ENCODE measurements at places on chromosomes 12 and 14.

DNA sequence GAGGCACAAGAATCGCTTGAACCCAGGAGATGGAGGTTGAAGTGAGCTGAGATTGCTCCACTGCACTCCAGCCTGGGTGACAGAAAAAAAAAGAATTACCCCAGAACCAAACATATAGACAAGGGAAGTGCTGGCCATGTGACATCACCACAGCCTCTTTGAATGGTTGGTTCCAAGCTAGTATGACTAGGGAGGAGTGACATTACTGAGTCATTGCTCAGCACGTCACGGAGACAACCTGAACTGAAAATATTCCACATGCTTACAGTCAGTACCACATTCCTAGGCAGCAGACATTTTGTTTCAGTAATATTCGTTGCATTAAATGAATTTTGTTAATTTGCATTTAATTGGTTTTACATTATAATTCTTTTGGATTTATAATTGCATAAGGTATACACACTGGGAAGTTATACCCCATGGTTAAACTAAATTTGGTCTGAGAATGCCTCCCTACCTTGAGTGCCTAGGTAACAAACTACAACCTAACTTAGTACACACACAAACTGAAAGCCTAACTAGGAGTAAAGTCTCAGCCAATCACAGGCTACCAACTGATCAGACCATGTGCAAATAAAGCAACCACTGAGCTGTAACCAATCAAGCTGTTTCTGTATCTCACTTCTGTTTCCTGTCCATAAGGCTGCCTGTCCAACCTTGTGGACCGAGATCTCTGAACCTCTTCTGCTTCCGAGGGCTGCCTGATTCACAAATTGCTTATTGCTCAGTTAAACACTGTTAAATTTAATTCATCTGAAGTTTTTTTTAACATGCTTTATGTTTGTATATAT lies 164.4 kb downstream of the CAND1 start:
- H3K27me3 ChIP-seq: no peaks in the 10 kb centered on the region
- no peaks in the 10 kb centered on the region for H3K36me3 ChIP-seq
- peak overlapping the region; percentile 64 for H3K27ac ChIP-seq
- peaks cover 37% of the 10 kb centered on the region for H3K4me1 ChIP-seq
- no peak overlapping the region for H3K4me3 ChIP-seq

GRCh38 chr12:42261708-42262107 lies 23.7 kb upstream of the YAF2 start:
- H3K27ac ChIP-seq: no peak overlapping the region
- H3K27me3 ChIP-seq: no peaks in the 10 kb centered on the region
- no peaks in the 10 kb centered on the region for H3K36me3 ChIP-seq
- no peak overlapping the region for H3K4me3 ChIP-seq
- H3K4me1 ChIP-seq: no peaks in the 10 kb centered on the region

DNA sequence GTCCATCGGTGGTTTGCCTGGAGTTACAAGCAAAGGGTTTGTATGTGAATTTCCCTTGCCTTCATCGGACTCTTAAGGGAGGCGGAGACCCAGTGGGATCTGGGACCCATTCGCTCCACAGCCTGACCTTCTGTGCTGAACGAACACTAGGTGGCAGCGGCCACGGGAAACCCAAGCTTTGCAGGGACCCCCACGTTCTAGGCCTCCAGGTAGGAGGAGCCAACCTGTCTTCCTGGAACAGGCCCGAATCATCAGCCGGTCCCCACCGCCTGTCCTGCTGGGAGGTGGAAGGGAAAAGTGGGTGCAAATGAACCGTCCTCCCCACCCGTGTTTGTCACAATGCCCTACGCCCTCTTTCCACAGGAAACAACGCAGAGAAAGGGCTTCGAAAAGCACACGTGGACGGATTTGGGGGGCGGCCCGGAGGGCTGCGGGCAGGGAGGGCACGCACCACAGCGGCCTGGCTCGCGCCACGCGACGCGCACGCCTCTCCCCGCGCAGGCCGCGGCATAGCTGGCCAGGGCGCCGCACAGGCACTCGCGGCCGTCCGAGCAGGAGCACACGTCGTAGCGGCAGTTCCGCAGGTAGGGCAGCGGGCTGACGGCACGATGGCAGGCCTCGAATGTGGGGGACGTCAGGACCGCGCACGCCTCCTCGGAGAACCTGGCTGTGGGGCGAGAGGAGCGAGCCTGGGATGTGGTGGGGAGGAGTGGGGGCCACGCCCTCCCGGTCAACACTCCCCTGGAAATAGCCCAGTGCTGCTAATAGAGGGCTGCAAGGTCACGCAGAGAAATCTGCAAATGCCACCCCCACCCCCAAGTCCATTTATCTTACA lies 67.8 kb downstream of the VWF start:
- H3K4me3 ChIP-seq: peak overlapping the region; percentile 4
- no peaks in the 10 kb centered on the region for H3K27me3 ChIP-seq
- DNase-seq: no peak
- peaks cover 4% of the 10 kb centered on the region for H3K4me1 ChIP-seq

- DNase-seq: no peak
- no peak overlapping the region for H3K4me3 ChIP-seq
- H3K4me1 ChIP-seq: no peaks in the 10 kb centered on the region
- no peaks in the 10 kb centered on the region for H3K27me3 ChIP-seq
- H3K36me3 ChIP-seq: no peaks in the 10 kb centered on the region
These were observed 192.9 kb downstream of the NUAK1 start for GRCh38 chr12:105945880-105946279.

- no peak overlapping the region for H3K4me3 ChIP-seq
- no peaks in the 10 kb centered on the region for H3K36me3 ChIP-seq
- H3K4me1 ChIP-seq: no peaks in the 10 kb centered on the region
- no peak overlapping the region for H3K27ac ChIP-seq
- no peaks in the 10 kb centered on the region for H3K27me3 ChIP-seq
These were observed 434.6 kb upstream of the RGS6 start for GRCh38 chr14:71497645-71498086.

GRCh38 chr12:132600048-132601032 lies 10.0 kb downstream of the LRCOL1 start:
- H3K36me3 ChIP-seq: no peaks in the 10 kb centered on the region
- H3K4me3 ChIP-seq: peak overlapping the region; percentile 49
- peak overlapping the region; percentile 56 for H3K27ac ChIP-seq
- peaks cover 13% of the 10 kb centered on the region for H3K27me3 ChIP-seq
- peaks cover 12% of the 10 kb centered on the region for H3K4me1 ChIP-seq
- DNase-seq: no peak

DNA sequence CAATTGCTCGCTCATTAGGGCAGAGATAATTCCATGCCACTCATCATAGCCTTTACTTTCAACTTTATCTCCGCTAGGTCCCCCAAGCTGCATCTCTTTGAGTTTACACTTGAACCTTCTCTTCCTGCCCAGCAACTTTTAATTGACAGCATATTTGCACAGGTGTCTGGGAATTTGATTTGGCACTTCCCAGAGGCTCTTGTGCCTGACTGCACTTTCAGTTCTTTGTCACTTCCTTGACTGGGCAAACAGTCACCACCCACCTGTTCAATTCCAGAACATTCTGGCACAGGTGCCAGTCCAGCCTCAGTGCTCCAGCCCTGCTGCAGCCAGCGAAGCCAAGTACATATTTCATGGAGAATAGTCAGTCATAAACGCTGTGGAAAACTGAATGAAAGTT lies 110.1 kb upstream of the LRIG3 start:
- no peak overlapping the region for H3K27ac ChIP-seq
- H3K4me1 ChIP-seq: no peaks in the 10 kb centered on the region
- no peaks in the 10 kb centered on the region for H3K36me3 ChIP-seq

GRCh38 chr12:122918827-122919226 lies 22.9 kb upstream of the VPS37B start:
- H3K27me3 ChIP-seq: no peaks in the 10 kb centered on the region
- DNase-seq: no peak
- no peaks in the 10 kb centered on the region for H3K36me3 ChIP-seq

- no peak for DNase-seq
- H3K4me1 ChIP-seq: no peaks in the 10 kb centered on the region
- no peak overlapping the region for H3K27ac ChIP-seq
- no peaks in the 10 kb centered on the region for H3K27me3 ChIP-seq
- no peaks in the 10 kb centered on the region for H3K36me3 ChIP-seq
- H3K4me3 ChIP-seq: no peak overlapping the region
These were observed 329.7 kb upstream of the RGS6 start for GRCh38 chr14:71602524-71602923.

DNA sequence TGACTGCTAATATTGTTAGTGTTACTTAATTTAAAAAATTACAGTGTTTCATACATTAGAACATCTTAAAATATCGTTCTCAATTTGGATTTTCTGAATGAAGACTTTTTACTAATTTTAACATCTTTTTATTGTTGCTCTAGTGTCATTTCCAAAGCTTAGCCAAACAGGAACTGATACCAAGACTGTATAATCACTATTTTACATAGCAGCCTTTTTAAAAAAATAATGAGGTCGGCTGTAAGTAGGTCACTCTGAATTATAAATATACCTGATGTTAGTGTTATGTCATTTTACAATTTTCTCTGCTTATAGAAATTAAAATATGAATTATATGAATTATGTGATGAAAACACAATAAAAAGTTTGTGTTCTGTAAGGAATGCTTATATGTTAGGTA lies 321.5 kb downstream of the TMEM117 start:
- H3K36me3 ChIP-seq: no peaks in the 10 kb centered on the region
- no peak for DNase-seq
- no peaks in the 10 kb centered on the region for H3K4me1 ChIP-seq
- H3K4me3 ChIP-seq: no peak overlapping the region

DNA sequence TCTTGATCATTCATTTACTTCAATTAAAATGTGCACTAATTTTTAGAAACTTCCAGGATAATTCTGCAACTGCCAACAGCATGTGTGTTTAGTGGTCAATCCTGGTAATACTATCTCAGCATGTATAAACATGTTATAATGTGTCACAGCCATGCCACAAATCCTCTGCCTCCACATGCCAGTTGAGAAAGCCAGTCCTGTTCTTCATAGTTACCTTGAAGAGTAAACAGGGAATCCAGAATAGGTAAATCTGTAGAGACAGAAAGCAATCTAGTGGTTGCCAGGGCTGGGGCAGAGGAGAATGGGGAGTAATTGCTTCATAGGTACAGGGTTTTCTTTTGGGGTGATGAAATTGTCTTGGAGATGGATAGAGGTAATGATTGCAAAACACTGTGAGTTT lies 85.9 kb downstream of the ARMH4 start:
- no peaks in the 10 kb centered on the region for H3K36me3 ChIP-seq
- no peak overlapping the region for H3K4me3 ChIP-seq
- H3K4me1 ChIP-seq: no peaks in the 10 kb centered on the region
- H3K27me3 ChIP-seq: no peaks in the 10 kb centered on the region
- H3K27ac ChIP-seq: no peak overlapping the region

DNA sequence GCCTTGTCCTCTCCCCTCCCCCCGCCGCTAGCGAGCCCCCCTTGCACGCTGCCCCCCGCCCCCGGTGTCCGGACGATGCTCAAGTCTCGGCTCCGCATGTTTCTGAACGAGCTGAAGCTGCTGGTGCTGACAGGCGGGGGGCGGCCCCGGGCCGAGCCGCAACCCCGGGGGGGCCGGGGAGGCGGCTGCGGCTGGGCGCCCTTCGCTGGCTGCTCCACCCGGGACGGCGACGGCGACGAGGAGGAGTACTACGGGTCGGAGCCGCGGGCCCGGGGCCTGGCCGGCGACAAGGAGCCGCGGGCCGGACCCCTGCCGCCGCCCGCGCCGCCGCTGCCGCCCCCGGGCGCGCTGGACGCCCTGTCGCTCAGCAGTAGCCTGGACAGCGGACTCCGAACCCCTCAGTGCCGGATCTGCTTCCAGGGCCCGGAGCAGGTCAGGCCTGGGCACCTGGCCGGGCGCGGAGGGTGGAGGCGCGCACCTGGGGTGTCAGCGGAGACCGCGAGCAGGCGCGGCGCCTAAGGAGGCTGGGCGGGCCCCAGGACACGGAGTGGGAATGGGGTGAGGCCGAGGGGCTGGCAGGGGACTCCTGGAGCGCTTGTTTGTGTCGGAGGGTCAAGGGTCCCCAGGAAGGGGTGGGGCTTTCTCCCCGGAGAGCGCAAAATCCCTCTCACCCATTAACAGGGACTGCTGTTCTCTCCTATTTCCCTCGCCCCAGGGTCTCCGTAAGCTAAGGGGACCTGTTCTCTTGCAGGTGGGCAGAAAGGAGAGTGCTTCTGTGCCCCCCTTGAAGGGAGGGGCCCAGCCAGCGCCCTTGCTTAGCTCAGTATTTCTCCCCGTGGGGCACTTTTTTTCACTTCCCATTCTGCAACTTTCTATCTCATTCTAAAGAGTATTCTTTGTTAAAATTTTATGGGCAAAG lies 810 bp downstream of the MARCHF9 start:
- DNase-seq: no peak
- H3K4me1 ChIP-seq: peaks cover 44% of the 10 kb centered on the region
- no peaks in the 10 kb centered on the region for H3K36me3 ChIP-seq
- H3K27ac ChIP-seq: peak overlapping the region; percentile 53
- H3K27me3 ChIP-seq: no peaks in the 10 kb centered on the region

GRCh38 chr14:48890333-48890732 lies 695.8 kb downstream of the RPS29 start:
- no peak for DNase-seq
- no peak overlapping the region for H3K4me3 ChIP-seq
- no peaks in the 10 kb centered on the region for H3K4me1 ChIP-seq
- no peak overlapping the region for H3K27ac ChIP-seq

DNA sequence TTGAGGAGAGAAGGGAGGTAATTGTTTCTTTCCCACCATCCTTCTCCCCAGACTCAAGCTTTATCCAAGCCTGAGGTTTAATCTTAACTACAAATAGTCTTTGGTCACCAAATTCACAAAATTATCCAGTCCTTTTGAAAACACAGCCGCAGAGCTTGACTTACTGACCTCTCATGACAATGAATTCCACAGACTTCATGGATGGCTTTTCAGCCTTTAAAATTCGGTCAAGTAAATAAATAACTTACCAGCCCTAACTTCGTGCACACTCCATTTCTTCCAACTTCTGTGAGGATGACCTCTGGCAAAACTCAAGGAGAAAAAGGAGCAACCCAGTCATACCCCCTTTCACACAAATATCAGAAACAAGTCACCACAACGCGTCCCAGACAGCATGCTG lies 137.0 kb upstream of the CDKN3 start:
- no peak overlapping the region for H3K27ac ChIP-seq
- no peak for DNase-seq
- no peaks in the 10 kb centered on the region for H3K4me1 ChIP-seq
- H3K4me3 ChIP-seq: no peak overlapping the region

- no peaks in the 10 kb centered on the region for H3K36me3 ChIP-seq
- no peaks in the 10 kb centered on the region for H3K4me1 ChIP-seq
- H3K4me3 ChIP-seq: no peak overlapping the region
- no peaks in the 10 kb centered on the region for H3K27me3 ChIP-seq
- DNase-seq: no peak
These were observed 8.6 kb downstream of the DHX37 start for GRCh38 chr12:124980098-124980892.

- no peaks in the 10 kb centered on the region for H3K36me3 ChIP-seq
- H3K27ac ChIP-seq: peak overlapping the region; percentile 9
- H3K27me3 ChIP-seq: no peaks in the 10 kb centered on the region
- H3K4me3 ChIP-seq: no peak overlapping the region
These were observed 2.4 kb downstream of the DYNC1H1 start for GRCh38 chr14:101966742-101967141.

GRCh38 chr12:6953442-6954315 lies 2.5 kb downstream of the PTPN6 start:
- peak overlapping the region; percentile 30 for H3K27ac ChIP-seq
- peaks cover 9% of the 10 kb centered on the region for H3K4me1 ChIP-seq
- H3K4me3 ChIP-seq: peak overlapping the region; percentile 37
- H3K27me3 ChIP-seq: no peaks in the 10 kb centered on the region

- no peak overlapping the region for H3K27ac ChIP-seq
- no peak for DNase-seq
- H3K4me1 ChIP-seq: no peaks in the 10 kb centered on the region
- H3K36me3 ChIP-seq: no peaks in the 10 kb centered on the region
- H3K27me3 ChIP-seq: no peaks in the 10 kb centered on the region
These were observed 28.6 kb upstream of the HSP90B1 start for GRCh38 chr12:103901518-103902173.

GRCh38 chr12:30358671-30359070 lies 337.0 kb downstream of the IPO8 start:
- no peaks in the 10 kb centered on the region for H3K27me3 ChIP-seq
- DNase-seq: no peak
- no peaks in the 10 kb centered on the region for H3K4me1 ChIP-seq
- no peaks in the 10 kb centered on the region for H3K36me3 ChIP-seq
- H3K4me3 ChIP-seq: no peak overlapping the region

All from vagina (tissue), 2 donors.